ENCODE measurements at places on chromosomes 4 and X.

DNA sequence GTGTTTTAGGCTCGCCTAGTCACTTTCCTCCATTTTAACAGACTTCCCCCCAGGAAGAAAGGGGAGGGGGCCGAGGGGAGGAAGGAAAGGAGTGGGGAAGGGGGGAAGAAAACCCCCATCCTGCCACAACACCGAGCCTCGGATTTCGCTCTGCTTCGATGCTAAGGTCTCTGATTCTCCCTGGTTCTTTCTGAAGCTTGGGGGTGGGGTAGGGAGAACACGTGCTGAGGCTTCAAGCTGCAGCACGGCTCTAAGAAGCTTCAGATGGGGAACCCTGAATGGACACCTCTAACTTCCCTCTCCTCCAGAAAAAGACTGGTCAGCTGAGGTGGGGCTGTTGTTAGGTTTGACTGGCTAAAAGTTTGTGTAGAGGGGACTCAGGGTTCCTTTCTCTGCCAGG lies 61.8 kb downstream of the RHOH start:
- DNase-seq, result no peak

- no peak for DNase-seq
These were observed 87.4 kb downstream of the KIT start for GRCh38 chr4:54745031-54745770.

DNA sequence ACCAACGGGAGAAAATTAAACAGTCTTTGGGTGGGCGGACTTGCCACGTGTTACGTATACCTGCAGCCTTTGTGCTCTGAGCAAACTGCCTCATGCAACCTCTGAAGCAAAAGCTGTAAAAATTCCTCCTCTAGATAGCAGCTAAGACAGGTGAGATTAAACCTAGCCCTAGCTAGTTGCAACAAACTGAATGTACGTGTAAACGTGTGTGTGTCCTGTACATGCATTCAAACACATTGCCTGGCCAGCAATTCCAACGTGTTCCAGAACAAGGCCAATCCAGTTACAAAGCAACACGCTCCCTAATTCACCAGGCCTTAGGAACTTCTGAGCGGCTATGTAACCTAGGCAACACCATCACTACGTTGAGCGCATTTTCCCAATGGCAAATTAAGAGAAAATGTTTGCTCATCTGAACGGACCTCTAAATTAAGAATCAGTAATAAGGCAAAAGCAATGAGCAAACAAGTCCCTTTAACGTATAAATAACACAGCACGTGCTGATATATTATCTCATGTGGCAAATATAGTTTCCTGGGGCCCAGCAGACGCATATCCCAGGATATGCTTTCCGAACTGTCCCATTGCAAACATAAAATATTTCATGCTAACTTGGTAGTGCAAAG lies 792 bp downstream of the PPID start:
- DNase-seq, result peak; percentile 64

GRCh38 chr4:153763404-153763803 lies 3.6 kb upstream of the RNF175 start:
- DNase-seq, result no peak

DNA sequence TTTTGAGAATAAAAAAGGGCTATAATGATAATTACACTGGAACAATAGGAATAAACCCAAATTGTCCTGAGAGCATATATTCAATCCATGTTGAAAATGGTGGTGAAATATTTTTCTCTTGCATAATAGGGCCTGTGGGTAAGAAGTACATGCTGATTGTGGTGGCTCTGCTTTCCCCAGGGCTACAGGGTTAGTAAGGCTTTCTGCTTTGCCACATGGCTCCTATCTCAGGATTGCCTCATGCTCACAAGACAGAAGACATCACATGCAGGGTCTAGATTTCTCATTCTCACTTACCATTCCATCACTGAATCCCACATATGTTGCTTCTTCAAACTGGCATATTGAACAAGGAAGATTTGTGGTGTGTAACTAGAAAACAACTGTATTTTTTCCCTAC lies 12.4 kb upstream of the VEGFC start:
- no peak for DNase-seq

Data from ELF-1 (cell line).